ENCODE measurements at places on chromosomes 11 and 22.

DNA sequence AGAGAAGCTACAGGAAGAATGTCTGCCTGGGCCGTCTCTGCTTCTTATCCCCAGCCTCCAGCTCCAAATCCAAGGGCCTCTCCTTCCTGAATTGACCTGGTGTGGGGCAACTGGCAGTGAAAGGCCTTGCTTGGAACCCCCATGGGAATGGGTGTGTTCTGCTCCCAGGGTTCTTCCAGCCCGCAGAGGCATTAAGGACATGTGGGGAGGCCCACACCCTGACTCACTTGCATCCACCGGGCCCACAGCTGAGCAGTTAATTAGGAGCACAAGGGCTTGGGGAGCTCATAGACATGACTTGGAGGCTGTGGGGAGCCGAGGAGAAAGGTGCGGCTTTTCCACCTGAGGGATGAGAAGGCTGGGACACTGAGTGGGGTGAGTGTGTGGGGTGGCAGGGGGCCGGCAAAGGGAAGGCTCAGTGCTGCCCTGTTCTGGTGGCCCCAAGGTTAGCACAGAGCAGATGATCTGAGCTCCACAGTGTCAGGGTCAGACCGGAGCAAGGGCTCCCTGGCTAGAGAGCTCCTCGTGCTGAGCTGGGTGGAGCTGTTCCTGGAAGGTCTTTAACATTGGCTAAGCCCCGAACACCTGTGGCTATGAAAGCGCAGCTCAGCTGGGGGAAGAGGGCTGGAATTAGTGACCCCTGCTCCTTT, 64.5 kb upstream of the NECTIN1 start:
- DNase-seq, result no peak

GRCh38 chr11:47768101-47768612, 1.0 kb upstream of the FNBP4 start:
- DNase-seq, result peak; percentile 81

GRCh38 chr11:117197516-117198456, 1.4 kb upstream of the TAGLN start:
- no peak for DNase-seq

DNA sequence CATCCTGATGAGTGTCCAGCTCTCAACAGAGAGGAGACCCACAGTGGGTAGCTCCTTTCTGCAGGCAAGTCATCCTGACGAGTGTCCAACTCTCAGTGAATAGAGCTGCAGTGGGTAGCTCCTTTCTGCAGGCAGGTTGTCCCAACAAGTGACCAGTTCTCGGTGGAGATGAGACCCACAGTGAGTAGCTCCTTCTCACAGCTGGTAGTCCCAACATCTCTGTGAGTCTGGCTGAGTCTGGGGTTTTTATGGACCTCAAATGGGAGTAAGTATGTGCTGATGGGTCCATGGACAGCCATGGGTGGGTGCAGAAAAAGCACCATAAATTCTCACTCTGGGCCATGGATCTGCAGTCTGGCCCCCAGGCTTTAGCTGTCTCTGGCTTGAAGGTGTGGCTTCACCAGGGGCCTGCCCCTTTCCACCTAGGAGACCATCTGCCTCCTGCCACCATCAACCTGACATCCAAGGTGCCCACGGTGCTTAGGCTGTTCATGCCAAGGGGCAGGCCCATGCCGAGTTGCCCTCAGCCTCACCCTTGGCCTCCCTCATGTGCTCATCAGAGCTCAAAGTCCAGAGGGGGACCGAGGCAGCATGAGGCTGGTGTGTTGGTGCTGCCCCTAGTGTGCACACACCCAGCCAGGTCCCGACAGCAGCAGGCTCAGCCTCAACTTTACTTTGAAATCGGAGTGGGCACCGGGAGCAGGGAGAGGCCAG, 15.3 kb downstream of the NPAT start:
- no peak for DNase-seq

GRCh38 chr11:33753304-33753967, 17.2 kb upstream of the CD59 start:
- DNase-seq, result peak; percentile 50

GRCh38 chr22:49976439-49977175, 16.0 kb downstream of the PIM3 start:
- DNase-seq, result peak; percentile 19

DNA sequence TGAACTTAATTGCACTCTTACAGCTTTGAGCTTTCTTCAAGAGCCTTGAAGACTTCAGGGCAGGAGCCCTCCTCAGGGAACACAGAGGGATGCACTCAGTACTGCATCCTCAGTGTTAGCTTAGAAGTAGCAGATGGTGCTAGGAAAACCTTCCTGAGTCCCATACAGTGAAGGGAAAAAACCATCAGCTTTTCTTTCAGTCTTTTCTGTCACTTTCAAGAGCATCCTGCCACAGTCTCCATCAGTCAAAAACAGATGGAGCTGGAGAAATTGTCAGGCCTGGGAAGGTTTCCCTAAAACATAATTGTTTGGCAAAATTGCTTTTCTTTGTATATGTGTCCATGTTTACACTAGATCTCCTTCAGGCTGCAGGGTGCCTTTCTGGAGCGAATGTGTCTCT, 384.1 kb downstream of the NELL1 start:
- DNase-seq, result no peak

- no peak for DNase-seq
Measured at GRCh38 chr11:67099831-67100324, 19.2 kb upstream of the KDM2A start.

- no peak for DNase-seq
Measured at GRCh38 chr22:42331014-42331413, 60.6 kb upstream of the TCF20 start.

GRCh38 chr11:14357881-14358728, 878 bp downstream of the RRAS2 start:
- DNase-seq, result peak; percentile 80

- DNase-seq, result no peak
Measured at GRCh38 chr11:44673688-44674087, 53.1 kb upstream of the TSPAN18 start.

DNA sequence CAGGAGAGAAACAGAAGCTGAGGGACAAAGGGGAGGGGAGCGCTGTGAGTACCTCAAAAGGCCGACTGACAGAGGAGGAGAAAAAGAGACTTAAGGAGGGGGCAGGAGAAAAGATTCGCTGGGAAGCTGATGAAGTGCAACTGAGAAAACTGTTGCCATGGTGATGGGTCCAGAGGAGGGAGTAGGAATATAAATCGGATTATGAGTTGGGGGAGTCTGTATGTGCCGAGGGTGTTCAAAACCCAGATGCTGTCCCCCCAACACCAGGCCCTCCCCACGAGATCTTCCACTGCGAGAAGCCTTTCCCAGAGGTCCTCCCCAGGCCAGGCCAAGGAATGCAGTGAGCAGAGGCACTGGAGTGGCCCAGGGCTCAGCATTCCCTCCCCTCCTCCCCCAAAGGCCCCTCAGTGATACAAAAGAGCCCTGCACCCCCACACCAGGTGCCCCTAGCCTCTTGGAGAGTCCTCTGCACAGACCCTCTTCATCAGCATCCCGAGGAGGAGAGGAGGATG, 13.7 kb upstream of the BCL9L start:
- no peak for DNase-seq

GRCh38 chr22:49422701-49423100, 405.0 kb downstream of the BRD1 start:
- no peak for DNase-seq

- no peak for DNase-seq
Measured at GRCh38 chr22:49268924-49269323, 558.7 kb downstream of the BRD1 start.

DNA sequence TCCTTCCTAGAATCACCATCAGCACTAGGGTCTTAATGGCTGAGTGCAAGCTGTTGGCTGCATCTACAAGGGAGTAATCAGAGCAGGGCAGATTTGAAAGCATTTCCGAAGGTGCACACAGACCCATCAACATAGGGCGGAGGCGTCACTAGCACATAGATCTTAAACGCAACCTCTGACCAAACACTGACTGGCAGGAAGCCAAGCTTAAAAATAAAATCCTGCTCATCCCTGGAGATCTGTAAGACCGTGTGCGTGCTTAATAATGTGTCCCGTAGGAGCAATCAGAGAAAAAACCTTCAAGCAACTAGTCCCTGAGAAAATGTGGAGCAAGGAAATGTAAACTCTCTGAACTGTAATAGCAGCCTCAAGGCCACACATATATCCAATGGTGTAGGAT, 470.5 kb downstream of the ETS1 start:
- DNase-seq, result no peak

DNA sequence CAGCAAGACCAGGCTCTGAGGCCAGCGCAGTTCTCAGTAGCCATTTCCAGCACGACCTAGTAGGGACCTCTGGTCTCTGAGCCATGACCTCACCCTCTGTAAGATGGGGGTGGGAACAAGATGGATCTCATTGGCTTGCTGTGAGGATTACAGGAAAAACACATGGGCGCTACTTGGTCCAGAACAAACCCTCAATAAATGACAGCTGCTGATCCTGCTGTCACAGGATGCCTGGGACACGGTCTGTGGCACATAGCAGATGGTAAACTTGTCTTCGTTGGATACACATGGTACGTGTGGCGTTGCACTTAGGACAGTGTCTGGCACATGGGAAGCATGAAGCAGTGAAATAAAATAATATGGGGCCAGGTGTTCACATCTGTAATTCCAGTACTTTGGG, 4.5 kb upstream of the KCTD17 start:
- DNase-seq, result no peak

- no peak for DNase-seq
Measured at GRCh38 chr11:113119966-113120736, 158.9 kb downstream of the NCAM1 start.

- peak; percentile 83 for DNase-seq
Measured at GRCh38 chr11:27317751-27318150, 45.3 kb downstream of the CCDC34 start.

GRCh38 chr22:41444360-41445128, 2.1 kb downstream of the TOB2 start:
- peak; percentile 88 for DNase-seq

DNA sequence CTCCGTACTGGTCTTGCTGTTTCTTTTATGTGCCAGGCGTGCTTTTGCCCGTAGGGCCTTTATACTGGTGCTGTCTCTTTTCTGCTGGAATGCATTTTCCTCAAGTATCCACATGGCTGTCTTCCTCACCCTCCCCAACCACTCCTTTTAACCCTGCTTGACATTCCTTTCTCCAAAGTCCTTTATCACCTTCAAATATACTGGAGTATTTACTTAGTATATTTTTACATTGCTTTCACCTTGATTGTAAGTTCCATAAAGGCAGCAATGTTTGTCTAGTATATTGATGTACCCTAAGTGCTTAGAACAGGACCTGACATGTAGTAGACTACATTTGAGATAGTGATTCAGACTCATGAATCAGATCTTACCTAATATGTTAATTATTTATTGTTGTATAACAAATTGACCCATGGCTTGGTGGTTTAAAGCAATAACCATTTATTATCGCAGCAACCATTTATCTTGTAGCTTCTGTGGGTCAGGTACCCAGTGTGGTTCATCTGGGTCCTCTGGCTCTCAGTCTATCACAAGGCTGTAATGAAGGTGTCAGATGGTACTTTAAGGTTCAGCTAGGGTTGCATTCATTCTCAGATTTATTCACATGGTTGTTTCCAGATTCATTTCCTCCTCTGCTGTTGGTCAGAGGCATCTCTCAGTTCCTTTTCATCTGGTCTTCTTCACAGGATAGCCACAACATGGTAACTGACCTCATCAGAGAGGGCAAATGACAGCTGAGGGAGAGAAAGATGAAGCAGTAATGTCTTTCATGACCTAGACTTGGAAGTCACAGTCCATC, 34.2 kb downstream of the DDX10 start:
- DNase-seq, result no peak

DNA sequence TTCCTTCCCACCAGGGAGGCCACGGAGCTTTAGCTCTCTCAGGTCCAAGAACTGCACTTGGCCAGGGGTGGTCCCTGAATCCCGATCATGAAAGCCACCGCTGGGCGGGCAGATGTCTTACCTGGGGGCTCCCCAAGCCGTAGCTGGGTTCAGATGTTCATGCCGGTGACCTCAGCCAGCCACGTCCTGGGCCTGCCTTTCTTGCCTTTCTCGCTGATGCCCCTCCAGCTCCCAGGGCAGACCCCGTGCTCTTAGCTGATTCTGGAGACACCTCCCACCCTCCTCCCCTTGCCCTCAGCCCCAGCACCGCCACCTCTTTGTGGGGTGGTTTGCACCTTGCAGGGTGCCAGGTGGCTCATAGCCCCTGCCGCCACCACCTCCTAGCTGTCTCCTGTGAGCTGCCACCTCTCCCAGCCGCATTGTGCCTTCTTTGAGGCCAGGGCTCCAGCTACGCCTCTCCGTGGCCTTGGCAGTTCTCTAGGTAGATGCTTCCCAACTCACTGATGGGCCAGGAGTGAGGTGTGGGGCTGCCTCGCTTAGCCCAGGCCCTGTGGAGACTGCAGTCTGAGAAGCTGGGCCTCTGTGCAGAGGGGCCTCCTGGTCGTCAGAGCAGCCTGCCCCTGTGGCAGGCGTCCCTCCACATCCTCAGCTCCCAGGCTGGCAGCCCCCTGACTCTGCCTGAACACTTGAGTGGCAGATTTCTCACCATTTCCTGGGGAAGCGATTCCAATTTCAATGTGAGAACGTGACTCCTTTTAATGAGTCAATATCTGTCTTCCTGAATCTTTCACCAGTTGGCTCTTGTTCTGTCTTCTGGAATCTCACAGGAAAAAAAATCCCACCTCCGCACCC, 97.6 kb upstream of the B3GAT1 start:
- DNase-seq, result no peak

GRCh38 chr11:129861702-129862522, 33.5 kb downstream of the NFRKB start:
- peak; percentile 98 for DNase-seq

GRCh38 chr11:65423516-65424204, 1.1 kb downstream of the NEAT1 start:
- peak; percentile 45 for DNase-seq

DNA sequence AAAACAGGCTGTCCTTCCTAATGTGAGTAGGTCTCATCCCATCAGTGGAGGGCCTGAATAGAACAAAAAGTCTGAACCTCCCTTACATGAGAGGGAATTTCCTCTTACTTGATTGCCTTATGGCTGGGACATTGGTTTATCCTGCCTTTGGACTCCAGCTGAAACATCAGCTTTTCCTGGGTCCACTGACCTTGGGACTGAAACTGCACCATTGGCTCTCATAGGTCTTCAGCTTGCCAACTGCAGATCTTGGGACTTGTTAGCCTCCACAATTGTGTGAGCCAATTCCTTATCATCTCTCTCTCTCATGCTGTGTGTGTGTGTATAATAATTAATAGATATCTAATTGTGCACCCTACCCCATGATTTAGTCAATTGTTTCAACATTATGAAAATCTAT, 375.3 kb upstream of the DDI1 start:
- DNase-seq, result no peak

Measured in M059J (cell line).